ENCODE measurements at places on chromosomes 12 and 14.

GRCh38 chr12:21946983-21947382 lies 5.8 kb upstream of the ABCC9 start:
- DNase-seq, result no peak

GRCh38 chr14:22820731-22821130 lies 5.5 kb upstream of the SLC7A7 start:
- no peak for DNase-seq

DNA sequence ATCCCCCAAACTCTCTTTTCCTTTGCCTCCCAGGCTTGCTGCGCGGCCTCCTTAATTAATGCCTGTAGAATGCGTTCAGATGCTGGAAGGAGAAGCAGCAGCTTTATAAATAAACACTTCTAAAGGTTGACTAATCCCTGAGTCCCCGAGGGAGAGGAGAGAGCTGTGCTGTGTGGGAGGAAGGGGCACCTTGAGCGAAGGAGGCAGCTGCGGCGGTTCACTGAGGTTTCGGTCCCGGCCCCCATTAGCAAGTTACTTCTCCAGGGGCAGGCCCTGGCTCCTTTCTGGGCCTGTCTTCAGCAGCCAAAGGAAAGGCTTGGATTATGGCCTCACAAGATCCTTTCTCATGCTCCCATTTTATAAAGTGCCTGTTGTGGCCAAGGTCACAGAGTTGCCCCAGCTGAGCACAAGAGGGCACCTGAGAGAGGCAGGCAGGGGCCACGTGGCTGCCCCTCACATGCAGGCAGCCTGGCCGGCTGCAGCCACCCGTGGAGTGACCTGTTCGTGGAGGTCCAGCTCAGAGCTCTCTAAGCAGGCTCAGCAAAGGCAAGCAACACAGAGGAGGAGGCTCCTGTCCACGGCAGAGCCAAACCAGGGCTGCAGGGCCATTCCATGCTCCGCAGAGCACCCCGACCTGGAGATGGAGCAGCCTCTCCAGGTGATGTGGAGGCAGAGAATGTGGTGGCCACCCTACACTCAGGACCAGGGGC lies 15.0 kb upstream of the CACNA2D4 start:
- no peak for DNase-seq

DNA sequence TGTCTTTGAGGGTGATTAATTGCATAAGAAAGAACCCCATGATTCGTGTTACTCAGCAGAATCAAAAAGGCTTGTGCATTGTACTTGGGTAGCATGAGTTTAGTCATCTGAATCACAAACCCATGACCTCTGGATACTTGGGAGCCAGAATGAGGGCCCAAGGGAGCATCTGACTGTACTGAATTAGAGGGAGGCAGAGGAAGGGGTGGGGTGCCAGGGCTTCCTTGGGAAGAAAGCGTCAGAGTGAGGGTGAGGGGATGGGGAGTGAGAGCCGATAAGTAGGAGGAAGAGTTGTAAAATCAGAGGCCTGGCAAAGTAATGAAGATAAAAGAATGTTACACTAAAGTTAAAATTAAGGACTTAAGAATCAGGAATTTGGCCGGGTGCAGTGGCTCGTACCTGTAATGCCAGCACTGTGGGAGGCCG lies 29.8 kb downstream of the GPRC5D start:
- no peak for DNase-seq

DNA sequence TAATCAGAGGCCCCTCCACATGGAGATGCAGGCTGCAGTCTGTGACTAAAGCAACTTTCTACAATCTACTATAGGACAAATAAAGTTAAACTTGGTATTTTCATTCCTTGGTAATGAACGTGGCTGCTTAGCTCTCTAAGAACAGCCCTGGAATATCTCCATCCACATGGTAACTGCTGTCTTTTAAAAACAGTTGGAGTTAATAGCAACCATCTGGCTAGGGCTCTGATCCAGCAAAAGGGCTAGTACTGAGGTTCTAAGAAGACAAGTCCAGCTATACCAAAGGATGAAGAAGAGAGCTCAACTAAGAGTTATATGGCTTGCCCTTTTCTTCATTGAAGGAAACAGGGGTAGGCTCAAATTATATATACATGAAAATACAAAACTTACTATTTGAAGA lies 920.1 kb downstream of the FLRT2 start:
- DNase-seq, result no peak

DNA sequence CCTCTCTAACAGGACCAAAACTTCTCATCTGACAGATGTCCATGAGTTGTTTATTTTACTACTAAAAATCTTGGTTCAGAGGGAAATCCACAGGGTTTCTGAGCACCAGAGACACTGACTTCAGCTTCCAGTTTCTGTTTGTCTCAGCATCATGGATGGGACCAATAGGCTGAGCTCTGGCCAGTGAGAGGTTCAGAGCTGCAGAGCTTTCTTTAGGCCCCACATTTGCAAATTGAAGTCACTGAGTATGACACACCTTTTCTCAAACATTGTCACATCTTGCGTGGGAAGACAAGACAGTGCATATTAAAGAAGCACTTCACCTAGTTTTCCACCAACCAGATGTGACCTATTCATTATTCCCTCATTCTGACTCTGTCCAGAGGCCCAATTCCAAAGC lies 45.2 kb downstream of the RDH12 start:
- DNase-seq, result no peak

- DNase-seq, result no peak
Observed at GRCh38 chr12:122590990-122591389, 63.9 kb downstream of the KNTC1 start.

- DNase-seq, result no peak
Observed at GRCh38 chr12:51793201-51793600, 55.3 kb downstream of the FIGNL2 start.

DNA sequence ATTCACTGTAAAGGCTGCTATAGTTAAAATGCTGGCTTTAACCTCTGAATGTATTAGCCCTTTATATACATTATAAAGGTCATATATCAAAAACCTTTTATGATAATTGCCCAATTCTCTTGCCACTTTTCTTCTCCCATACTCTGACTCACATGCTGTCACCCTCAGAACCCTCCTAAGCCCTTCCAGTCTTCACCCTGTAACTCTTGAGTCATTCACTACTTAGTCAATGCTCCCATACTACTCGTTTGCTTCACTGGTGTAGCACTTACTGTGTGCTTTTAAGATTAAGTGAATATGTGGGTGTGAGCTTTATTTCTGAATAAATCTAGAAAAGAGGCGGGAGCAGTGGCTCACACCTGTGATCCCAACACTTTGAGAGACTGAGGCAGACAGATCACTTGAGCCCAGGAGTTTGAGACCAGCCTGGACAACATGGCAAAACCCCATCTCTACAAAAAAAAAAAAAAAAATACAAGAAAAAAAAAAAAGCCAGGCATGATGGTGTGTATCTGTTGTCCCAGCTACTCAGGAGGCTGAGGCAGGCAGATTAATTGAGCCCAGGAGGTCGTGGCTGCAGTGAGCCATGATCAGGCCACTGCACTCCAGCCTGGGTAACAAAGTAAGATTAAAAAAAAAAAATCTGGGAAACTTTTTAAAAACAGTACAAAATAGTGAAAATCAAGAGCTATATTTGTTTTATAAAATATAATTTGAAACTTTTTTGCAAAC lies 37.6 kb downstream of the SPATA7 start:
- no peak for DNase-seq

- DNase-seq, result no peak
Observed at GRCh38 chr12:6548966-6549683, 6.7 kb downstream of the IFFO1 start.

DNA sequence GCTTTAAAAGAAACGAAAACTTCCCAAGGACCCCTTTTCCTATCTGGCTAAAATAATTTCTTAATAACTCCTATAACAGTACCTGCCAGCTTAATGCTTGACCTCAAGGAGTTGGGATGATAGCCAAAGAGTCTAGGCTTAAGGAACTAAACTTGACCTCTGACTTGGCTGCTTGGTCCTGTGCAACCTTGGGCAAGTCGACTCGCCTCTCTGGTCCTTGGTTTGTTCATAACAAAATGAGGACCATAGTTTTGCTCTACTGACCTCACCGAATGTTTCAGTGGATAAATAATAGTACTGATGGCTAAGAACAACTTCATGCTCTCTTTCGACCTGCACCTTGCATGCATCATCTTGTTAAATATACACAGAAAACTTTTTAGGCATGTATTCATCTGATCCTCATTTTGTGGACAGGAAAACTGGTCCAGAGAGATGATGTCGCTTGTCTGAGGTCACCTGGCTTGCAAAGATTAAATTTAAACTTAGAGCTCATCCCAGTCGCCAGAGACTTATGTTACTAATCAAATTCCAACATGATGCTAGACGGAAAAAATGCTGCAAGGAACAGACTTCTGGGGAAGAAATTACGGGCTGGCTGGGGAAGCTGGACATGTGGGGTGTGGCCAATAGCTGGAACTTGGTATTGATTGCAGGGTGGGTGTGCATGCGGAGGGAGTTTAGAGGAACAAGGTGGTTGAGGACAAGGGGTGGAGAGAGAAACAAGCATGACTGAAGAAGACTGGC lies 38.0 kb upstream of the WSCD2 start:
- DNase-seq, result no peak

GRCh38 chr12:89345830-89346740 lies 6.2 kb downstream of the DUSP6 start:
- no peak for DNase-seq

DNA sequence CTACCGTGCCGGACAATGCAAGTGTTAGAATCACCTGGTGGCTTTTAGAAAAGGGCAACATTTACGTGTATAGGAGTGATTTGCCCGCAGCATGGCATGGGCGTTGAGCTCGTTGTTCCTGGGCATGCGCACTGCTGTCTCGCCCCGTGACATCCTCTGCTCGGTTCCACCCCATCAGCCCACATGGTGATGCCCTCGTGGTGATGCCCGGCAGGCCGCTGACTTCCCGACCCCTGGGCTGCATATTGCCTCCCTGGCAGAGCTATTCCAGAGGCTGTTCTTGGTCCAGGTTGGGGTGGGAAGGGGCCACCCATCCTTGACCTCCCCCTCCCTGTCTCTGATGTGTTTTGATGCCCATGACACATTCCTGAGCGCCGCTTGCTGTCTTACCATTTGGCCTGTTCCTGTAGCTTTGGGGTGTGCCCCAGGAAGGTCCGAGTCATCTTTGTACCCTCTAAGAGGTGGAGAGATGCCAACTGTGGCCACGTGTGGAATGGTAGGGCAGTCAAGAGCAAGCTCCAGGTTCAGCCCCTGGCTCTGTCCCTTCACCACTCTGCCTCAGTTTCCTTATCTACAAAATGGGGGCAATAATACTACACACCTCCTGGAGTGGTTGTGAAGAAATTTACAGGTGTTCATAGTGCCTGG lies 4.8 kb downstream of the HIP1R start:
- DNase-seq, result no peak

DNA sequence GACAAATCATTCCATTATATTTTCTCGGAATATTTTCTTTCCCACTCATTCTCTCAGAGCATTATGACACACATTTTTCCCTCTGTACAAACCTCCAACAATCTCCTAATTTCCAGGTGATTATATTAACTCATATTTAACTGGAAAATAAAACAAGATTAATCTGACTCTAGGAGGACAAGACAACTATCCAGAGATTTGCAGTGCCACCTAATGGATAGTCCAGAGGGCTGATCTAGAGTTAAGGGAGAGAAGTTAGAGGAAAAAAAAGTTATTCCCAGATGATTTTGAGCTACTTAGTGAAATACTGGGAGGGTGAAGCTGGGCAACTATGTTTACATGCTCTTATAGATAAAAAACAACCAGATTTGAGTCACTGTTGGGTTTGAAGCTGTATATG lies 161.7 kb downstream of the ALX1 start:
- no peak for DNase-seq

- DNase-seq, result no peak
Observed at GRCh38 chr14:90545966-90546751, 149.3 kb downstream of the CALM1 start.

- no peak for DNase-seq
Observed at GRCh38 chr12:100170313-100170858, 27.7 kb upstream of the BLTP3B start.

DNA sequence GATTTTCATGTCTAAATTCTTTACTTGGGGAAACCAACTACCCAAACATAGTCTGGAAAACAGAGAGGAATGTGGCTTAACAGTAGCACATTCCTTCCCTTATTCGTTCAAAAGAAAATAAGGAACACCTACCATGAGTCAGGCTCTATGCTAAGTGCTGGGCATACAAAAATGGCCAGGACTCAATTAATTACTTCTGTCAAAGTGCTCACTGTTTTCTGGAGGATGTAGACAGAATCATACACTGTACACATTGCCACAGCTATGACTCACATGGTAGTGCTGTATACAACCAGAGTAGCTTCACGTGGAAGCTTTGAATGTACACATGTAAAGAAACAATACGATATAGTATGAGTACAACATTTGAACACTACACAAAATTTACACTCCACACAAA lies 50.1 kb downstream of the SLC25A21 start:
- no peak for DNase-seq

GRCh38 chr12:4323396-4323795 lies 2.4 kb downstream of the TIGAR start:
- DNase-seq, result no peak

DNA sequence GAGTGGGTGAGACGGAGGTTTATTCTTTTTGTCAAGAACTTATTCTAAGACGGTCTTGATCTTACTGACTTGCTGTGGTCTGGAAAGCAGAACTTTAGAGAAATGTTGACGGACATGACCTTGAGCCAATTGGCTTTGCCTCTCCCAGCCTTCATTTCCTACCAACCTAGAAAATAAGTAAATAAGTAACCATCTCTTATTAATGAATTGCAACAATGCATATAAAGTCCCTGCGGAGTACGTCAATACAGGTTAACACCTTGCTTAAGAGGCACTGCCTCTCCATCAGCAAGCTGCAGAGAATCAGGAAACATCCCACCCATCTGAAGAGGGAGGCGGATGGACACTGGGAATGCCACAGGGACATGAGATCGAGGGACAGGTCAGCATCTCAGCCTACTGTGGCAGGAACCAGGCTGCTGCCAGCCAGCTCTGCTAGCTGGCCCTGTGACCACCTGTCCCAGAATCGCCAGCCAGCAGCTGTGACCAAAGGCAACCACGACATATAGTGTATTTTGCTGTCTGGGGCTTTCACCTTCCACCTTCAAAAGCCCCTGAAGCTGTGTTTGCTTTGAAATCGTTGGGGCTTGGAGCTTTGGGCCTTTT lies 208.3 kb downstream of the BCL11B start:
- no peak for DNase-seq

- DNase-seq, result no peak
Observed at GRCh38 chr14:81450976-81451375, 50.9 kb upstream of the STON2 start.

DNA sequence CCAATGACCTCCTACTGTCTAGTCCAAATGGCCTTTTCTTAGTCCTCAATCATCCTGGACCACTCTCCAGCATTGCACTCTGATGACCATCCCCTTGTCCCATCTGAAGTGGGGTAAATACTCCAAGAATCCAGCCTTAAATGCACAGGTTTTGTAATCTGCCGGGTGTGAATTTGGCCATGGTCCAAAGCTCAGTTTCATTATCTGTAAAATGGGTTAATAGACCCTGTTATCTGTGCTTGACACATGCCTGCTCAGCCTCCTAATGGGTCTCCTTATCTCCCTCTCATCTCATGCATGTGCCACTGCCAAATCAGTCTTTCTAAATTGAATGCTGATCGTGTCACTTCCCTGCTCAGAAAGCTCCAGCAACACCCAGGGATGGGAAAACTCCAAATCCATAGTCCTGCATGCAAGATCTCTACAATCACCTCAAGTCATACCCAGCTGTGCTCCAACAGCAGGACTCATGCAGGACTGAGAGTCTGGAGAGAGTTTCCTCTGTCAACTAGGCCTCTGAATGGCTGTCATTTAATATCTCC lies 22.3 kb downstream of the LGR5 start:
- DNase-seq, result no peak
